COR-L47 (cell line): ENCODE measurements at places on chromosomes 1 and 21.

GRCh38 chr1:64683419-64683818 is 61.5 kb upstream of the RAVER2 start:
- DNase-seq = no peak

- no peak for DNase-seq
Measured at GRCh38 chr1:244196571-244197285, 145.6 kb downstream of the ZBTB18 start.

DNA sequence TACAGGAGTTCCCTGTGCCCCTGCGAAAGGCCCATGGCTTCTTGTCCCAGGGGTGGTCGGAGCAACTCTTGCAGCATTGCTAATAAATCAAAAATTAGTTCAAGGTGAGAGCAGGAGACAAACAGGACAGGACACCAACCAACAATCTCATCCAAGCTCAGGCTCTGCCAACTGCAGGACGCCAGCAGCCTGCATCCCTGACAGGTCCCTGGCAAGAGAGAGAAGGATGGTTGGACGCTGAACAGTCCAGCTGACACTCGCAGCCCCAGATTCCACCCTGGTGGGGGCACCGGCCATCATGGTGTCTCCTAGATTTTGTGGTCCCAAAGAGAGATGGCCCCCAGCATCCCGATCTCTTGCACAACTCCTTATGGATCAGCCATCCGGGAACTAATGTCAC is 142.1 kb upstream of the VAMP3 start:
- no peak for DNase-seq

DNA sequence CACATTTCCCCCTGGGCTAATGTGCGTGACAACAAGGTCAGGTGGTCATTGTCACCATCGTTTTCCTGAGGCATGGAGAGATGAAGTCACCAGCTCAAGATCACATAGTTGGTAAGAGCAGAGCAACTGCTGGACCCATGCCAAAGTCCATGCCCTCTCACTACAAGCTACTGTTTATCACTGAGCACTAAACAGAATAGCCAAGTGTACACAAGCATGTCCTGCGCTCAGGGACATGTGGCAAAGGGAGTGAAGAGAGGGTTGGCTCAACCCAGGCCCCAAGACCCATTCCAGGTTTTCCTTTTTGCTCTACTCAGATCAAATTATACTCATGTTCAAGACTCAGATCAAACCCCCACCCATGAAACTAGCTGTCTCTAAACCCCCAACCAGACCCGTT is 20.8 kb downstream of the LRRC52 start:
- no peak for DNase-seq

DNA sequence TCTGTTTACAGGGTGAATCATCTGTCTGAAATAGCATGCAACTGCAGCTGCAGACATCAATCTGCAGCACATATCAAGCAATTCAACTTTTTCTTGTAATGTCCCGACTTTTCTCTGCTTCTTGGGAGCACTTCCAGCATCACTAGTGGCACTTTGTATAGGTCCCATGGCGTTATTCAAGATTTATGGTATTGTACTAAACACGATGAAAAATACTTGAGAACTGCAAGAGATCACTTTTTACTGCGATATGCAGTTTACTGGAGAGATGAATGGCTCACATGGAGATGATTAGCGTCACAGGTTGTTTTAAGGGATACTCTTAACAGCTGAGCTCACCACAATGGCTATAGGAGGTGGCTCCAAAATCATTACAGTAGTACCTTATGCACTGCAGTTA is 7.2 kb upstream of the SCMH1 start:
- no peak for DNase-seq

GRCh38 chr1:114040273-114041015 is 61.2 kb downstream of the OLFML3 start:
- DNase-seq = no peak

- peak; percentile 46 for DNase-seq
Measured at GRCh38 chr1:152461544-152461943, 47.5 kb upstream of the CRNN start.

GRCh38 chr1:22953057-22953739 is 19.5 kb downstream of the LACTBL1 start:
- no peak for DNase-seq

DNA sequence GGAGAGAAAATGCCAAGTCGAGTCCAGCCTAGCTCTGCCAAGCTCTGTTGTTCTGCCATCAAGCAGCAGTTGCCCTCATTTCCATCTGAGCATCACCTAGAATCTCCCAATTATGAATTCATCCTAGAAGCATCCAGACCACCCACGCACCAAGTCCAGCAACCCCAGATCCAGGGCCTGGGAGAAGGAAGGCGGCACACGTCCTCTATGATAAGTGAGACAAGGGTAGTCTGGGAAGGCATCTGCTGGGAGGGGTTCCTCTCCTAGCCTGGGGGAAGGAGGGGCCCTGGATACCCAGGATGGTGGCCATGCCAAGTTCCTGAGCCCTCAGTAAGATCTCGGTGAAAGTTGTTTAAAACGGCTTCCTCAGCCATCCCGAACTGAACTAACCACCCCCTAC is 70.7 kb downstream of the VWA5B1 start:
- no peak for DNase-seq

DNA sequence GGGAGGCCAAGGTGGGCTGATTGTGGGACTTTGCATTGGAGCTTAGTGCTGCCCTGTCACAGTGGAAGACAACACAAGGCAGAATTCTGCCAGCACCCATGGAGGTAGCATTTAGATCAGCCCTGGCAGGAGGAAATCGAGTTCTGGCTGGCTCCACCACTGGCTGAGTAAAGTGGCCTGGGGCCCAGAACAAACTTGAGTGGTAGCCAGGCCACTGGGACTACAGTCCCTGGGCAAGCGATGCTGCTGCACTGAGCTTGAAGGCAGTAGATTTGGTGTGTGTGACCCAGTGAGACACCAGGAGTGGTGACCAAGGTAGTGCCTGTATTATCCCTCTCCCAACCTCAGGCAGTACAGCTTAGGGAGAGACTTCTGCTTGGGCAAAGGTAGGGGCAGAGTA is 22.5 kb upstream of the UHMK1 start:
- DNase-seq = no peak

DNA sequence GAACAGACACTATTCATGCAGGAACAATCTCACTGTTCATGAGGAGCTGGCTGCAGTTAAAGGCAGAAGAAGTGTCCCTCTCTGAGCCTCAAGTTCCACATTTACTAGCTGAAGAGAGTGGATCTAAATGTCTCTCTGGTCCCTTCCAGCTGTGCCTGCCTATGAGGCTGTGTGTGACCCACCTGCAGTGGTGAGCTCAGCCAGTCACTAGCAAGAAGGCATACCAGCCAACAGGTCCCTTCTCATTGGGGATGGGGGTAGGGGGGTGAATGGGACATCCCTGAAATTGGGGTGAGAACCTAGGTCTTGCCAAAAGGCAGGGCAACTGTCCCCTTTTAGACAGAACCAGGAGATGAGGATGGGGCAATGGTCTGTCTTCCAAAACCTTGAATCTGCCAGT is 13.6 kb downstream of the RD3 start:
- DNase-seq = no peak

DNA sequence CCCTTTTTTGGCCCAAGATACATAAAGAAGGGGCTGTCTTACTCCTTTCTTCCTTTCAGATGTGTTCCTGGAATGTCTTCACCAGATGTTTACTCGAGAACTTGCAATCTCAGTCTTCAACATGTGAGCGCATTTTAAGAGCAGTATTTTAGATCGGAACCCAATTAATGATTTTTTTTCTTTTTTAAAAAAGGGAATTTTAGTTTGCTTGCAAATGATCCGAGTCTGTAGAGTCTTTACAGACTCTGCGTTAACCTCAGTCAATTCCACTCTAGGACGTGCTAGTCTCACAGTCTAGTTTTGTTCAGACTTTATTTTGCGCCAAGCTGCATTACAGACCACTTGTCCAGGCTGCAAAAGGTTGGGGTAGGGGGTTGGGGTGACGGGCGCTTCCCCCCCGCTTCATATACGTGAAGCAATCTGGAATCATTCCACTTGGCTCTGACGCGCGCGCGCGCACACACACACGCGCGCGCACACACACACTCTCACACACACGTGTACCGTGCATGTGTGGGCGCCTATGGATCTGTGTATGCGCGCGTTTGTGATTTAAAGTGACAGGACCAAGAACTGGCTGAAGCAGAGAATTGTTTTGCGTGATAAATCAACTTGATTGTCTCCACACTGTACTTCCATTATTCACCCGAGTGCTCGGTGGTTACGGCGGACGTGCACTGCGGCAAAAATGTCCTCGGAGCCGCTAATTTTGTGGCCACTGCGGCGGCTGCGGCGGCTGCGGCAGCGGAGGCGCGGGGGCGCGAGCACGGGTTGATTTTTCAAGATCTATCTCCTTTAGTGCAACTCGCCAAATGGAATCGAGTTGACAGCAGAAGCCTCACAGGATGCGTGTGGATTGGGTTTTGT is 25.6 kb upstream of the NFIA start:
- peak; percentile 47 for DNase-seq

GRCh38 chr1:38153066-38153777 is 106.6 kb upstream of the POU3F1 start:
- no peak for DNase-seq

DNA sequence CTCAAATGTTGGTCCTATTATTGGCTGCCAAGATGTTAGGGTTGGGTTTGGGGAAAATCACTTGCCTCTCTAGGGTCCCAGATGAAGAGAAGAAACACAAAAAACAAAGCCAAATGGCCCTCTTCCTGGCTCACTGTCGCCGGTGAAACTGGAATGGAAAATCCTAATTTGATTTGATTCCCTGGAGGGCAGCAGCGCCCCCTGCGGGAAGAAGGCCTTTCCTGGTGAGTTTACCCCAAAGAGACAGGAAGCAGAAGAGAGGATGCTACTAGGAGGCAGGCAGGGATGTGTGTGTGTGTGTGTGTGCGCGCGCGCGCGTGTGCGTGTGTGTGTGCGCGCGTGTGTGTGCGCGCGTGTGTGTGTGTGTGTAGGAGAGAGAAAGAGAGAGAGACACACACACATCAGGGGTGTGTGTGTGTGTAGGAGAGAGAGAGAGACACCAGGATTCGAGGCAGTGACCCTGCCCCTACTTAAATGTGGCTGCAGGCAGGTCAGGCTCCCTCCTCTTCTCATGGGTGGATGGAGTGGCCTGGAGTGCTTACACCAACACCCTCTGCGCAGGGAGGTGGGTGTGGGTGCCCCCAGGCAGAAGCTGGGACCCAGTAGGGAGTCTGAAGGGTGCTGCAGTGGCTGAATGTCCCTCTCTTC is 3.1 kb upstream of the SELENON start:
- peak; percentile 87 for DNase-seq

DNA sequence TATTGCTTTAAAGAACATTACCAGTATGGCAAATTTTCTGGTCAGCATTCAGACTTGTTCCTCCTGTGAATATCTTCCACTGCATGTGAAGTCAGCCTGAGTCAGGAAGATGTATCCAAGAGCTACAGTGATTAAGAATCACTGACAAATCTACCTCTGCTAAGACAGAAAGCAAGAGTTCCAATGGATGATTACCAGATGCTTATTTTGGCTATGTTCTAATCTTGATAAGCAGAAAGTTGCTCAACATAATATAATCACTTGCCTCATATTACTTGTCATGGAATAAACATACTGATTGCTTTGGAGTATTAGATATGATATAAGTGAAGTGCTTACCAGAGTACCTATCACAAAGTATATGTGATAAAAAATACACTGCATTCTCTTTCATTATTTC is 738.1 kb downstream of the ADGRL2 start:
- DNase-seq = no peak

DNA sequence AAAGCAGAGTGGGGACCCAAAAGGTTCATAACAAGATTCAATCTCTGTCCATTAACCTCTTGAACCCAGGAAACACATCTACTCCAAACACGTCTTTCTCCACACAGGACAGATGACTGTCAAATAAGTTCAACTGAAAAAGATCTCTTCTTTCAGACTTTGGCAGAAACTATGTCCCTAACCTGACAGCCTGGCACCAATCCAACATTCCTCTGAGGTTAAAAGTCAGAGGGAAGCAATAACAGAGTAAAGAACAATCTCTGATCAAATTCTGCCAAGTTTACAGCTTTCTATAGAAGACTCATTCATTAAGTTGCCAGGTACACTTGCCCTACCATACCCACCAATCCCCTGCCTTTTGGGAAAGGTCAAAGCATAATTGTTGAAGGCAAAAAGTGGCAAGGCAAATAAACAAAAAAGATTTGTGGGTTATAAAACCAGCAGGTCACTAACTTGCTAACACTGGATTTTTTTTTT is 31.9 kb downstream of the OTUD7B start:
- DNase-seq = no peak

DNA sequence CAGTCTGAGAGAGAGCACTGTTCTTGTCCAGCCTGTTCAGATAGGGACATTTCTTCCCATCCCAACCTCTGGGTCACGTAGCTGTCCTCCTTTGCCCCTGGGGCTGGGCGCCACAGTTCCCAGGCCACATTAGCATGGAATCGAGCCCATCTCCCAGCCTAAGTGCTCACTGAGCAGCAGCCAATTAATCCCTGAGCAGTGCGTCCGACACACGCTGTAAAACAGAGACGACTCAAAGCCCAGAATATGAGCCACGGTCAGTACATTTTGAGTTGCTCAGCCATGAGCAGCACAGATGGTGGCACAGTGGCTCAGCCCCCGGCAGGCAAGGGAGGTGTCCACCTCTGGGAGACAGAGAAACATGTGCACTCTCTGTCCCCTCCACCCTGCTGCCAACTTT is 267.4 kb downstream of the NPHP4 start:
- DNase-seq = no peak

DNA sequence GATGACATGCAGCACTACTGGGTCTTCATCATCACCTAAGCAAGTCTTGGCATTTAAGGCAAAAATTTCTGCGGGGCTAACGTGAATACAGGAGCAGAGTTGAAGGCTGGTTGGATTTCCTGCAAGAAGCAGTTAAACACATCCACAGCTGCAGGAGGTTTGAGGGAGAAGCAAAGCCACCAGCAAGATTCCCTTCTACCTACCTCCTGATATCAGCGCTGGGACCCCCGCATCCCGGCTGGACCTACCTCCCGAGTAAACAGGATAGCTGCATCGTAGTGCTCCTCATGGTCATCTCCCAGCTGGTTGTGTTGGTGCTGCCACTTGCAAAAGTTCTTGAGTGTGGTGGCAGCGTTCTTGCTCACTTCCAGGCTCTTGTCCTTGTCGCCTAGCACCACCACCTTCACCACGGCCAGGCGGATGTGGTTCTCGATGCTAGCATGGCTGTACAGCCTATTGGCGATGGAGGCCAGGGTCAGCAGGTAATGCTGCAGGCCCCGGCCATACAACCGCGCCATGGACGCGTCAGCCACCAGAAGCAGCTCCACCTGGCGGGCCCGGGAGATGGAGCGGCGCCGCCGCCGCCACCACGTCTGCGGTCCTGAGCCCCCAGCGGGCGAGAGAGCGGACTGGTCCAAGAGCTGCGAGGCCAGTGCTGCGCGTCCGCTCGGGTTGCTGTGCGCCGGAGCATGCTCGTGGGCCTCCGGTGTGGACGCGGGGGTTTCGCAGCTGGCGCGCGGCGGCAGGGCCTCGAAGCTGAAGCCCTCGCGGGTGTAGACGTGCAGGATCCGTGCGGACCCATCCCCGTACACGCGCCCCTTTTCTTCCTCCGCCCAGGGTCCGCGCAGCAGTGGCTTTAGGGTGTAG is 1.6 kb downstream of the ADAMTS5 start:
- no peak for DNase-seq
